ENCODE measurements at places on chromosomes 16 and 17.

- DNase-seq: no peak
These were observed 43.6 kb downstream of the C16orf95 start for GRCh38 chr16:87273471-87274030.

GRCh38 chr16:85393674-85394451 lies 219.3 kb upstream of the GSE1 start:
- no peak for DNase-seq

DNA sequence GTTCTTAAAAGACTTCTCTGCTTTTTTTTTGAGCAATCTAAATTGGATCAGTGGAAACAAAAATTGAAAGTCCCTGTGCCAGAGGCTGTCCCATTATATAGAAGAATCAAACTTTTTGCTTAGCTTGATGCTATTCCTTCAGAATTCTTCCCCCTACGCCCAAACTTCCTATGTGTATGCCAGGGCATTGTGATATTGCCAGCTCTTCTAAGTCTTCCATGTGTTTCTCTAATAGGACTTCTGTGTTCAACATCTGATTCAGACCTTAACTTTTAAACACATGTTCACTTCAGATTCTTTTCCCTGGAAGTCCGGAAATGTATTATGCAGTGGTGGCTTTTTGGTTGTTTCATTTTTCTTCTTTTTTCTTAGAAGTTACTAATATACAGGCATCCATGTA lies 18.7 kb downstream of the PTRH2 start:
- no peak for DNase-seq

DNA sequence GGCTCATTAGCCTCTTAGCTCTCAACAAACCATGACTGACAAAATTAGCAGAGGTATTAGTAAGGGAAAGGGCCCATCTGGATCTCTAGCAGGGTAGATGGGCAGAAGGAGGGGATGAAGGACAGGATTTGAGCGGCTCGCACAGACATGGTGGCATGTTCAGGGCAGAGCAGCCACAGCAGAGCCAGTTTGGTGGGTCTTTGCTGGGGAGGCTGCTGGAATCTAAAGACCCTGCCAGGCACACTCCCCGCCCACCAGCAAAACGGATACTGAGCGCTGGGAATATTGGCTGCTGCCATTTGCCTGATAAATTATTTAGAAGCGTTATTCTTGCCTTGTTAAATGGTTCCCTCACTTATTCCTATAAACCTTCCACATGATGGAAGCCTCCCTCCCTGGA lies 20.7 kb upstream of the NAT9 start:
- no peak for DNase-seq

GRCh38 chr17:49932138-49932723 lies 36.8 kb upstream of the DLX4 start:
- peak; percentile 86 for DNase-seq

DNA sequence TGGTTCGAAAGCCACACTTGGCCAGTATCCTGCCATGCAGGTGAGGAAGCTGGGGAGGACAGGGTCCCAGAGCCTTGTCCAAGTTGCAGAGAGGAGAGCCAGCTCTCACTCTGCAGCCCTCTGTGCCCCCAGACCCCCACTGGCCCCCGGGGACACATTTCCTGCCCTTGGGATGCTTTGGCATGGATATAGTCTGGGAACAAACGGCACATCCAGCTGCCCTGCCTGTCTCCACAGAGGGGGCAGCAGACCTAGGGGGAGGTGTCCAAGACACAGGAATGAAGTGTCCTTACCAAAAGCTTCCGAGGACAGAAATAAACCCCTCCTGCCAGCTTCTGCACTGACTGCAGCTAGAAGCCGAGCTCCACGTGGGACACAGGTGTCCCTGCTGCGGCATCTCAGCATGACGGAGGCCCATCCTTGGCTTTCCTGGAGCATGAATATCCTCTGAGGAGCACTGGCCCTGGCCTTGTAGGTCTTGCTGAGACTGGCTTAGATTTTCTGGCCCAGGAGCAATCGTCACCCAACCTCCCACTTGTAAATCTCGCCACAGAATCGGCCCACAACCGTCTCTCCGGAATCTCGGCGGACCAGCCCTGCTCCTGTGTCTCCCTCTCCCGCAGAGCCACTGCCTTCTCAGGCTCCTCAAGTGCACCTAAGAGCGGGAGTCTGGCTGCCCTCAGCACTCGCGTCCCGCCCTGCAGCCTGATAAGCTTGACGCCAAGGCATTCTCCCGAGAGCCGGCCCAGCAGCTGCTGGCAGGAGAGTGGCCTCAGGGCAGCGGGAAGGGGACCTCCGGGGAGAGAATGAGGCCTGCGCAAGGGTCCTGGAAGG lies 1.1 kb upstream of the CAPN15 start:
- no peak for DNase-seq

DNA sequence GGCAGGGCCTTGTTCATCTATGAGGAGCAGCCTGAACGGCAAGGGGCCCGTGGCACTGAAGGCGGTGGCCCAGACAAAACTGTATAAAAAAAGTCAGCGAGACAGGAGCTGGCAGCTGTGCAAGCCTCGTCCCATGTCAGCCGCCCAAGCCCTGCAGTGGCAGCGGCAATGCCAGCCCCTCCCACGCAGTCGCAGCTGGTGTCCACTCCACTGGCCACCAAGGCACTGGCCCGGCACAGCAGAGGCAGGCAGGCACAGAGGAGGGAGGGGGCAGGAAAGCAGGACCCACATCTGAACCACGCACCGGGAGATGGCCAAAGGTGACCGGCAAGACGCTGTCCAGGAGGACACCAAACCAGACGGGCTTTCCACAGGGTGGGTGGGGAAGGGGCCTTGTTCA lies 15.9 kb upstream of the C16orf95 start:
- no peak for DNase-seq

GRCh38 chr17:22510504-22510903 lies 818.2 kb downstream of the KCNJ18 start:
- DNase-seq: no peak

DNA sequence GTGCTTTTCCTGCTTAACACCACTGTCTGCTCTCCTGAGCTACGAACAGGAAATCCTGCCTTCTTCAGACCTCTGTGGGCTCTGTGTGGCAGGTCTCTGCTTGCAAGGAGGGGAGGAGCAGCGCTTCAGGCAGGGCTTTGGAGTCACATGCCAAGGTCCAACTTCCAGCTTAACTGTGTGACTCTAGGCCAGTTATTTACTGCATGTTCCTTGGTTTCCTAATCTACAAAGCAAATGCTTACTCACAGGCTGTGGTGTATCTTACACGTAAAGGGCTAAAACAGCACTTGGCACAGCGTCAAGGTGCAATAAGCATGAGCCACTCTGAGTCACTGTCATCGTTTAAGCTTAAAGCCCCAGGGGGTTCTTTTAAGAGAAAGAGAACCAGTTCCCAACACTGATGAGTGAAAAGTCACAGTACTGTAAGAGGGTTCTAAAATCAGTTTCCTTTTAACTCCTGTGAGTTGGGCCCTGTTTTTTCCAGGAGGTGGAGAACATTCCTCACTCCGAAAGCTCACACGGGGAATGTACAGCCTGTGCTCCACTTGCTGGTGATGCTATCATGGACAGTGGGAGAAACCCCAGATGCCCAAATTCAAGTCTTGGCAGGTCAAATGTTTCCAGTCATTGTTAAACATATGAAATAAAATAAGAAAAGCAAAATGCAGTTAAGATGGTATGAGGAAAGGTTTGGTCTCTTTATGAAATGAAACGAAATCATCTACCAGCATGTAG lies 54.1 kb upstream of the BCAR1 start:
- no peak for DNase-seq

DNA sequence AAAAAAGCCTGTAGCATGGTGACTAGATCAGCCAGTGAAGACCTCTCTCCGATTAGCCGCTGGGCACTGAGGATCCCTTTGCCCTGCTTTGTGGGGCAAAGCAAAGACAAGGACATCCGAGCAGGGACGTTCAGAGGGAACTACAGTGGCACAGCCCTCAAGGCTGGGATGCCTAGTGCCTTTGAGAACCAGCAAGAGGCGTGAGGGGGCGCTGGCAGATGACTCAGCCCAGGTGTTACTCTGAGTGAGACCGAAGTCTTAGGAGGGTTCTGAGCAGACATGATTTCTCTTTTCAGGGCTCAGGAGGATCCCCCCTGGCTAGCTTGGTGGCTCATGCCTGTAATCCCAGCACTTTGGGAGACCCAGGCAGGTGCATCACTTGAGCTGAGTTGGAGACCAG lies 178.6 kb downstream of the CPPED1 start:
- no peak for DNase-seq

DNA sequence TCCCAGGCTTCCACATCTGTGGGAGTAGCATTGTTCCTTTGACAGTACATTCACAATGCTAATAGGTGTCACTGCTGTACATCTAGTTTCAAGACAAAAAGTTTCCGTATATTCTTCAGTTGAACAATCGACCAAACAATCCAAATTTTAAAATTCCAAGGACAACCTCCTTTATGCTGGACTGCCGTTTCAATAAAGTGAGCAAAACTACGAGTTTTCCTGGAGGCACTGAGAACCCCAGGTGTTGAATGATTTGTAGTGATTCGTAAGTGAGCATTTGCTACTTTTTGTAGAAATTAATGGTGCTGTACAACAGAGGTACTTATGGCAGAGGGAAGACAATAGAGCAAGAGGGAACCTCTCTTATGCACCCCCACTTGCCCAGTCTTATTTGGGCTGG lies 71.2 kb upstream of the NACA2 start:
- no peak for DNase-seq

GRCh38 chr16:87864331-87864989 lies 4.8 kb downstream of the SLC7A5 start:
- no peak for DNase-seq

Measured in NCI-H1417 treated with DMSO at 0.1 percent for 48 hours (cell line).